Activated B cell treated with CpG ODN at 0.5 μM for 24 hours (primary cell): ENCODE measurements at places on chromosomes 2 and 18. TPM values are rescaled to one million over a fixed set of nuclear protein-coding genes. Genes with fewer than 3 reads are reported as not detected.

GRCh38 chr2:215598376-215598975, 162.6 kb upstream of the FN1 start:
- DNase-seq = no peak

GRCh38 chr2:237350597-237350996, 63.4 kb downstream of the COL6A3 start:
- DNase-seq = no peak

The SLC5A7 gene
- not detected in 2 replicates for total RNA-seq

The BOLL gene
- total RNA-seq = not detected in 2 replicates

The TUBA3E gene
- not detected in 2 replicates for total RNA-seq
